Stimulated activated CD8-positive, alpha-beta memory T cell treated with anti-CD3 and anti-CD28 coated beads, Interleukin-7, amount 100 ng/mL, for 1 hour (primary cell): ENCODE measurements at places on chromosomes 7 and 10.

- DNase-seq = no peak
Observed at GRCh38 chr10:97503406-97503805, 4.7 kb downstream of the UBTD1 start.

DNA sequence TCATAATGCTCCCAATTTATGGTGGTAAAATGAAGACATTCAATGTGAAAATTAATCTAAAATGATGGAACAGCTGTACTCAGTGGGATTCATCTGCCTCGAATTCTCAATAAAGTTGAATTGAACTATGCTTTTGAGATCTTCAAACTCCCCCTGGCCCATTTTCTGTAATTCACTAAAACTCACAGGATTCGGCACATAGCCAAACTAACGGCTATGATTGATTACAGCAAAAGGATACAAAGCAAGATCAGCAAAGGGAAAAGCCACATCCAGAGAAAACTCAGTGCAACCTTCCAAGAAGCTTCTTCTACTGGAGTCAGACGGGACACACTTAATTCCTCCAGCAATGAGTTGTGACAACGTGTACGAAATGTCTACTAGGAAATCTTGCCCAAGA, 307.5 kb downstream of the CNTNAP2 start:
- no peak for DNase-seq

DNA sequence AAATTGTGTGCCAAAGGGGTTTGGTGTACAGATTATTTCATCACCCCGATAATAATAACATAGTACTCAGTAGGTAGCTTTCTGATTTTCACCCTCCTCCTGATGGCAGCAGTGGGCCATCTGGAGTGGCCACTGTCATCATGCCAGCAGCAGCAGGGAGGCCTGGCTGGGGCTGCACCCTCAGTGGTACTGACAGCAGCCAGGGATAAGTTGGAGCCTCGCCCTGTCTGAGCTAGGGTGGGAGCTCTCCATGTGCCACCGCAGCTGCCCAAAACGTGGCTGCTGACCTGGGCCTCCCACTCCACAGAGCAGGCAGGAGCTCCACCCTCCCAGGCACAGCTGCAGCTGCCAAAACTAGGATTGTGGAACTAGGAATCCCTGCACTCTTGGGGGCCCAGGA, 700.8 kb upstream of the KCND2 start:
- no peak for DNase-seq

DNA sequence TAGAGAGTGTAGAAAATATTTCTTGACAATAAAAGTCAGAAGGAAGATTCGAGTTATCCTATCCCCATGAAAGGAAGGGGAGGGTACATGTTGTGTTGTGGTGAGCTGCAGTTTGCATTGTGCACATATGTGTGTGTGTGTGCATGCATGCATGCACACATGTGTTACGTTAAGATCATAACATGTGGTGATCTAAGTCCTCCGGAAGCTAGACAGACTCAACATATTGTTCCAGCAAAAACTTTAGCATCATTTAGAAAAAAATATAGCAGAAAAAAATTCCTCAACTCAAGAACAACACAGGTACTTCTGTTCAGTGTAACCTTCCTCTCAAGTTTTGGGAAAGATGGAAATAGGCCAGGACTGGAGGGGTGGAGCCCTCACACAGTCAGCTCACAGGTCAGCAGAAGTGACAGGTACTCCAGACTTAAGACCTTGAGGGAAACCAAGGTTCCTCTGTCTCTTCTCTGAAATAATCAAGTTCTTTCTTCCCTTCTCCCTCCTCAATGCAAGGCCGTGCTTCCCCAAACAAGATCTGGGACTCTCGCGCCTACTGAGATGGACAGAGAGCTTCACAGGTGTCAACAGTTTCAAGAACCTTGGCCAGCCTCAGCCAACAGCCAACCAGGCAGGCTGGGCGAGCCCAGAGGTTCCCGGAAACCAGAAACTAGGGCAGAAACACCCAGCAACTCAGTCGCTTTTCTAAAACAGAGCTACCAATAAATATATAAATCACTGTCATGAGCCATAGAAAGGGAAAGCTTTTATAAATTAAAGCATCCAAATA, 205.2 kb downstream of the FAM107B start:
- no peak for DNase-seq

DNA sequence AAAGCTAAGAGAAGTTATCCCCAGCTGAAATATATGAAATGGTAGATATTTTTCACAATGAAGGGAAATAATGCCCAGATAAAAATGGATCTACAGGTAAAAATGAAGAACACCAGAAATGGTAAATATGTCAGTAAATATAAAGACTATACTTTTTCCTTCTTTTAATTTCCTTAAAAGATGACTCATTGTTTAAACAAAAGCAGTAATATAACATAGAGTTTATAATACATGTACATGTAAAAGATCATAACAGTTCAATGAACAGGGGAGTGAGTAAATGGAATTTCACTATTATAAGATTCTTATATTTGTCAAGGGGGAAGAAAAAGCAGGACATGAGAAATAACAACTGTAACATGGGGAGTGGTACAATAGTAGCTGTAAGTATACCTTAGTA, 7.4 kb downstream of the POT1 start:
- no peak for DNase-seq

DNA sequence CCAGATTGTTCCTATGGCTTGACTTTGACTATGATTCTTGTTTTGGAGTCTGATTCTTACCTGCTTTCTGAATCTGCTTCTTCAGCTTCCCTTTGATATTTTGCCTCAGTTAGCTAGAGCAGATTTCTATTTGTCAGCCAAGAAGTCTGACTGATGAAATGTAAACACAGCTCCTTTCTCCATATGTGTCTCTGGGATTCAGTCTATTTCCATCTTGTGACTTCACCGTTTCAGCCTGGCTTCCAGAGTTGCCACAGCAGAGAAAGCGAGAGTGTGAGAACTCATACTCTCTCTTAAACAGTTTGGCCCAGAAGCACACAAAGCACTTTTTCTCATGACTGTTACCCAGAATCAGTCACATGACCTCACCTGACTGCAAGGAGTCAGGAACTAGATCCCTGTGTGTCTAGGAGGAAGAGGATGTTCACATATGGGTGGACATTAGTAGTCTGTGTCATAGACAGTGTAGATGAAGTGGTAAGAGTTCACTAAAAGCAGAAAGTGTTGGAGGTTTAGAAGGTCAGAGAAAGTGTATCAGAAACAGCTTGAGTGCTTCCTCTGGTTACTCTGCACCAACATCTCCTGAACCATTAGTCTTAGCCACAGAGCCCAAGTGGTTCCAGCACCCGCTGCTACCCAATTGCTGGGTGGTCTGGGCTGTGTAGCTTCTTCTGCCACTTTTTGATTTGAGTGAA, 103.4 kb upstream of the CDK6 start:
- DNase-seq = no peak

DNA sequence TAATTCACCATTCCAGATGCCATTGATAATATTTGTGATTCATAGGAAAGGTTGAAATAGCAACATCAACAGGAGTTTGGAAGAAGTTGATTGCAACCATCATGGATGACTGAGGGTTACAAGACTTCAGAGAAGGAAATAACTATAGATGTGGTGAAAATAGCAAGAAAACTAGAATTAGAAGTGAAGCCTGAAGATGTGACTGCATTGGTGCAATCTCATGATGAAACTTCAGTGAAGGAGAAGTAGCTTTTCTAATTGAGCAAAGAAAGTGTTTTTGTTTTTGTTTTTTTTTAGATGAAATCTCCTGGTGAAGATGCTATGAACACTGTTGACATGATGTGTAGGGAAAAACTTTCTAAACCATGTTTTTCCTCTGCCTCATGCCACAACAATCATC, 18.7 kb upstream of the CD36 start:
- no peak for DNase-seq

DNA sequence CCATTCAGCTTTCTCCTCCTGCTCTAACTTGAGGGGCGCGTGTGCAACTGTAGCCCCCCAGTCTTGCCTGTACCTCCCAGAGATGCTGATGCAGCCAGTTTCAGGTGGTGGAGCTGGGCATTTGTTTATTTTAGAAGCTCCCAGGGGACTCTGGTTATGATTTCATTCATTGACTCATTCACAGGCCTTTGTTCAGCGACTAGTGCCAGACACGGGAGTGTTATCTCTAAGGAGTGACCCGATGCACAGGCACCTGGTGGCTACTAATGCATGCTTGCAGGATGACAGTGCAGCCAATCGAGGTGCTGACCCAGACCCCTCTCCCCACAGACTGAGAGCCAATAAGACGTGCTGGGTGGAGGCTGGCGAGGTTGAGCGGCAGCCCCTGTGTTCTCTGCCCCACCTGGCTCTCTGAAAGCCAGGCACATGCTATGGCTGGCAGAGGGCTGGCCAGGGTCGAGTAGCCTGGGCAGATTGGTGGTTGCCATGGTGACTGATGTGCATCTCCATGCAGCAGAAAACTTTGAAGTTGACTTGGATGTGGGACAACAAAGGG, 19.7 kb upstream of the SLC18A2 start:
- DNase-seq = no peak

DNA sequence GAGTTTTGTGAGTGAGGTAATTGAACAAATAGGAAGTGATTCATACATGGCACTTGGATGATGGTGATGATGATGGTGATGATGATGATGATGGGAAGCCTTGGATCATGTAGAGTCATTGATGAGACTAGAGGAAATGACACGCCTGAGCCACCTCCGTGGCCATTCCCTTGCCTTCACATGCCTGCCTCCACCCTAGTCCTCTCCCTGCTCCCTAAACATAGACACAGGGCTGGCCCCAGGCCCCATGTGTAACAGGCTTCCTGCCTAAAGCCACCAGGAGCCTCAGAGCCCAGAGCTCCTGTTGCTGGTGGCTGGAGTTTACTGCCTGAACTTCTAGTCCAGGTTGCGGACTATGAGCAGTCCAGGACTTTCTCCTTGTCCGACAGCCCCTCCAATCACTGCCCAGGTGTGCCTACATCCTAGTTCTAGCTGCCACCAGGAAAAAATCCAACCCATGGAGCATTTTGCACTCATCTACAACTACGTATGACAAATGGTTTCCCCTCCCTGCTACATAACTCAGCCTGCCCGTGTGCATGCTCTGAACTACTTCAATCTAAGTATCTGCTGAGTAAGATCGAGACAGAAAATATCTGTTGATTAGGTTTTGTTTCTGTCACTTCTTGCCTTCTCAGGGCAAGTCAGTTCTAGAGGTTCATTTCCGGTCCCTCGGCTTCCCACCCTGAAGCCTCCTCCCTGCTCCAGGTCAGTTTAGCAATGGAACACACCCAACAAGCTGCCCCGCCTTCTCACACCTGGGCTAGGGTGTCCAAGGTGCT, 35.5 kb upstream of the KDM7A start:
- no peak for DNase-seq

DNA sequence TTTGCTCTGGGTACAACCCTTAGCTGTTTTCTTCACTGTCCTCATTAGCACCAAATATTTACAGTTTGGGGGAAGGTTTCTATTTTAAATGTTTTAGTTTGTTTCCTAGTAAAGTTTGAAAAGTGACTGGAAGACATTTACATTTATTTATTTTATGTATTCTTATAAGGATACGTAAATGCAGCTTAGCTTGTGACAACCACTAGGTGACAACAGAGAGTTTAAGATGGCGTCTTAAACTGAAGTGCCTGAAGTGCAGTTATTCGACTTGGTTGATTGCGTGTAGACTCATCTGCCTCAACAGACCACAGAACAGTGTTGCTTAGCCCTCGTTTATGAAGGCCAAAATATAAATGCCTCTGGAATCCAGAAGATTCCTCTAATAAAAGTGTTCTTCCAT, 378.2 kb upstream of the MYO3A start:
- DNase-seq = no peak

- no peak for DNase-seq
Observed at GRCh38 chr10:131790021-131790420, 110.8 kb upstream of the PPP2R2D start.

DNA sequence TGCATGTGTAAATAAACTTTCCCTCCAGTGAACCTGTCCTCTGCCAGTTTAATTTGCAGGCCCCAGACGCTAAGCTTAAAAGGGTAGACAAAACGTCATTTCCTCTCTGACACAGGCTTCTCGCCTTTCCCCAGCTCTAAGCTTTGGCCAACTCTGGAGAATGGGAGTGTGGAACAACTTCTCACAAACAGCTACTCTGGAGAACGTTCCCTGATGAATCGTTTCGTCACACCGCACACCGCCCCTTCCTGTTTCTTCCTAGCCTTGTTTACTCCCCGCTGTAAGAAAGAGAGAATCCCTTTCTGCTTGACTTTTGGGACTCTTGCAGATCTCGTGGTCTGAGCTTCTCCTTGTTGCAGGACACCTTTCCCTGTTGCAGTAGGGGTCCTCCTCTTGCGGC, 564.2 kb downstream of the TCERG1L start:
- DNase-seq = no peak

- DNase-seq = no peak
Observed at GRCh38 chr10:77249901-77250459, 387.6 kb downstream of the KCNMA1 start.

DNA sequence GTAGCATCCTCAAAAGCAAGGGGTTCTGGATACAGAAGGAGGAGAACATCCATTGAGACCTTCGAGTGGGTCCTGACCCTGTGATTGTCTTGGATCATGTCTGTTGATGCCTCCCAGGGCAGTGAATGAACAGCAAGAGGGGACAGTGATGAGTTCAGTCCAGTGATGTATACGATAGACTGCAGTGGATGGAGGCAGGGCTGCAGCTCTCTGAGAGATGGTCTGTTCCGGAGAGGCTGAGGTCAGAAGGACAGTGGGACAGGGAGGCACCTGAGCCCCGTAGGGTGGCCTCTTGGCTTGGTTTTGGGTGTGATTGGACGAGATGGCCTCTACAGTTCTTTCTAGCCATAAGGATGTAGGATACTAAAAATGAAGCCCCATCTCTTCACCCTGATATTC, 280.4 kb downstream of the CAMK1D start:
- no peak for DNase-seq

DNA sequence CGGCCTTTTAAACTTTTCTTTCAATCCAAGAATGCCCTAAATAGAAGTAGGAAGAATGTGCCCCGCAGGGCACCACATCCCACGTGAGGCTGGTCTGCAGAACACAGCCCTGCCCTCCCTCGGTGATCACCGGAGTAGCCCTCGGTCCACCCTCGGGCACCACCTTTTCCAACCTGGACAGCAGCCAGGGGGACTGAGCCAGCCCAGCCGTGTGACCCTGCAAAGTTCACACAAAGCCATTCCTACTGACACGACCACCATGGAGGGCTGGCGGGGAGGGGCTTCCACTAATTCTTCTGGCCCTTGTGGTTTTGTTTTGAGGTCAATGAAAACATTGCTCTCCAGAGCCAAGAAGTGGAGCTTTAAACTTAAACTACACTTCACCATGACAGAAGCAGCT, 132.2 kb downstream of the TCERG1L start:
- DNase-seq = no peak
